EL (cell line): ENCODE measurements at places on chromosomes 1 and 21.
A peak's percentile ranks its signal among the peaks of the same experiment; 100 is the strongest.

- no peak for DNase-seq
Observed at GRCh38 chr1:46823151-46823550, 24.3 kb downstream of the CYP4B1 start.

DNA sequence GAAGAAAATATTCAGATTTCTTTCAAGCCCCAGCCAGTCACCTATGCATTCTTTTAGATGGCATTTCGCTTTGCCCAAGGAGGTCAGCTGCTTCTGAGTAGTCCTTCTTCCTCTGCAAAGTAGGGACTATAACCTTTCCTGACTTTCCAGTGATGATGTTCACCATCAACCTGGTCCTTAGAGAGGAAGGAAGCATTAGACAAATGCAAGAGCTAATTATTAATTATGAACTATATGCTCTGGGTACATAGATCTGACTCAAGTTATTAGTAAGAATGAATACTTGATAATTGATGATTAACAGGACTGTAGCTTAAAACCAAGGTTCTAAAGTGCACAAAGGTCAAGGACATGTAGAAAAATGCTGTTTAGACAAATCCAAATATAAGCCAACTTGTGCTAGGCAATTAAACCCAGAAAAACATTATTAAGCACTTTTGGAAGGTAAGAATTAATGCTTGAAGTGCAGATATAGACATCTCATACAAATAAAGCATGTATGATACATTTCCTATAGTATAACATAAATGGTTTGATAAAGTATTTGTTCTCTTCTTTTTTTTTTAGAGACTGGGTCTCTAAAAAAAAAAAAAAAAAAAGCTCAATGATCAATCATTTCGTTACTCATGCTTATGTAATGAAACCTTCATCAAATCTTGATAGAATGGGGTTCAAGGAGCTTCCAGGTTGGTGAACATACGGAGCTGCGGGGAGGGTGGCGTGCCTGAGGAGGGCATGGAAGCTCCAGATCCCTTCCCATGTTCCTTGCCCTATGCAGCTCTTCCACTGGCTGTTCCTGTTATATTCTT, 11.2 kb upstream of the AGMAT start:
- DNase-seq = no peak

GRCh38 chr1:235918465-235918864, 51.8 kb upstream of the LYST start:
- no peak for DNase-seq

- DNase-seq = peak; percentile 10
Observed at GRCh38 chr1:85121744-85122143, 73.4 kb upstream of the MCOLN3 start.

DNA sequence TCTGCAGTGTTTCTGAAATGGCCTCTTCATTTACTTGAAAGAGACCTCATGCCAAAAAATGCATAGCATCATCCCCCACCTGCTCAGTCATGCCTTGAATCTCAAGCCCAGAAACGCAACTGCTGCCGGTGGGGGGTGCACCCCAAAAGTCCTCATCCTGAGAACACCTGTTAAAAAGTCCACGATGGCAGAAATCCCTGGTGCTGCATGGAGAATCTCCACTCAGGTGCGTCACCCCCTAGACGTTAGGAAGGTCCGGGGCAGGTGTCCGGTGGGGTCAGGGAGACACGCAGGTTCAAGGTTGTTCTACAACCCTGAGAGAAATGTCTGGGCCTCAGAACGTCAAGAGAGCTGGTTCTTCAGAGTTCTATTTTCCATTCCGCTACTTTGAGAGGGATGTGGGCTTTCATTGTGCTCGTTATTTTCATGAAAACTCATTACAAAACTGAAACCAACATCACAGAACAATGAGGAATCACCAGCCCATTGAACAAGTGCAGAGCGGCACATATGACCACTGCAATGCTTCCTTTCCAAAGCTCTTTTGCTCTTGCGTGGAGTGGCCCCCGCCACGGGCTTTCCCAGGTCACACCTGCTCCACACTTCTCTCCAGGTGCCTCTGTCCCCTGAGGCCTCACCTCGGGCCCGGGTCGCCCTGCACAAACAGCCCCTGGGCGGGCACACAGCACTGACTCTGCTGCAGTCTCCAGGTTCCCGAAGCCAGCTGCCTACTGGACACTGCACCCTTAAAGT, 201.9 kb downstream of the TOMM20 start:
- no peak for DNase-seq

GRCh38 chr1:172456344-172456769, 12.5 kb upstream of the PIGC start:
- DNase-seq = no peak

DNA sequence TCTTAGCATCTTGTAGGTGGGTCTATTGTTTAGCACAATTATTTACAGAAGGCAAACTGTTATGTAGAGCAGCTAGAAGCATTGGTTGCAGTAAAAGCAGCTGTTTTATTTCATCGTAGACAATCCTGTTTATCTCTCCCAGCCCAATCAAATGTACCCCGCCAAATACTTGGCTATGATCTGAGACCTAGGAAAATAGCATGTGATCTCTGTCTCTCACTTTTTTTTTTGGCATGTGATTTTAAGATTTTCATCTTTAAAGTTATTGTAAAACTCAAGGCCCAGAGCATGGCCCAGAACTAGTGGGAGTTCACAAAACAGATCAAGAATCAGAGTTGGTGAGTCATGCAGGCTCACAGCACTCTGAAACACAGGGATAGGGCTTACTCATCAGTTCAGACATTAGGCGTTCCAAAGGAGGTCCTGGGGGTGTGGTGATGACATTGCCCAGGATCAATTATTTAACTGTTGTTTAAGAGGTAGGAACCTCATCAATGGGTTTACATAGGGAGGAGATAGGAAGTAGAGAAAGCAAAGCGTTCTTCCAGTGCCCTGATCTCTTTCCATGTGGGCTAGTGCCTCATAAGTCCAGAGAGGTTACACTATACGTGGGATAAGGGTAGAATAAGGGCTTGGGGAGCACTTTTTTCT, 40.2 kb downstream of the TBX19 start:
- DNase-seq = peak; percentile 88

GRCh38 chr1:78491451-78492071, 787 bp downstream of the PTGFR start:
- peak; percentile 93 for DNase-seq

- no peak for DNase-seq
Observed at GRCh38 chr1:88111816-88112215, 572.3 kb upstream of the PKN2 start.

- DNase-seq = no peak
Observed at GRCh38 chr1:193308438-193308837, 122.0 kb upstream of the B3GALT2 start.

GRCh38 chr1:174663358-174663757, 215.6 kb downstream of the GPR52 start:
- DNase-seq = no peak

GRCh38 chr1:234745844-234746797, 136.1 kb upstream of the IRF2BP2 start:
- peak; percentile 53 for DNase-seq

- no peak for DNase-seq
Observed at GRCh38 chr1:187938092-187938491, 1109.3 kb downstream of the PLA2G4A start.

DNA sequence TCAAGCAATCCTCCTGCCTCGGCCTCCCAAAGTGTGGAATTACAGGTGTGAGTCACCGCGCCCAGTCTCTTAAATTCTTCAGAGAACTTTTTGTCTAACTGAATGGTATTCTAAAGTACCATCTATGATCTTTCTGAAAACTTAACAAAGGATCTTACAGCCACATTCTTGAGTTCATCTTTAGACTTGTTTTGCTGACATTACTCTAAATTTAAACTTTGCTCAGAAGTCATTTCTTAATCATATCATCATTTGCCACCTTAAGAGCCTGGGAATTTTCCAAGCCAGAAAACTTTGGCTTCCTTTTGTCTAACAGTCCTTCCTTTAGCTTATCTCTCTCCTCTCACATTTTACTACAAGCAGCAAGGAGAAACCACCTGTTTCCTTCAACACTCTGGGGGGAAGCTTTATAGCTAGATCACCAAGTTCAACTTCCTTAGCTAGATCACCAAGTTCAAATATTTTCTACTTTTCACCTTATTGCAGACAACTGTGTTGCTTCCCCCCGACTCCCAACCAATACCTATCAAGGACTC, 5.4 kb upstream of the ZBTB8A start:
- no peak for DNase-seq

- DNase-seq = no peak
Observed at GRCh38 chr1:194478731-194479130, 1292.3 kb upstream of the B3GALT2 start.

- DNase-seq = no peak
Observed at GRCh38 chr1:180233191-180234011, 3.3 kb downstream of the LHX4 start.

GRCh38 chr1:182671750-182672486, 12.5 kb downstream of the RGS8 start:
- no peak for DNase-seq

- no peak for DNase-seq
Observed at GRCh38 chr21:32483293-32483595, 70.7 kb downstream of the EVA1C start.

- DNase-seq = no peak
Observed at GRCh38 chr1:5685446-5686040, 306.7 kb downstream of the NPHP4 start.

DNA sequence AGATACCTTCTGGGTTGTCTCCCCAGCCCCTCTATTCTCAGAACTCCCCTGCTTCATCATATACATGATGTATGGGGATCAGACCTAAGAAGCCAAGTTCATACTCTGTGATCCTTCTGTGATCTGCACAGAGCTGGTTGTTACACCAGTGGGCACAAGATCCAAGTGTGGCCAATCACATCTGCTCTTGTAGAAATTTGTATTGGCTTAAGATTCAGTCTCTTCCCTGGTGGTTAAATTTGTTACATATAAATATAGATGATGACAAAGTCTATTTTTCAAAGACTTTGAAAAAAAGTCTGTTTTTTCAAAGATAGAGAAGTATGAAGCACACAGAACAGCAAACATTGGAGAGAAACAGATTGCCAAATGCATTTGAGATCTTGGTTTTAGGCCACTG, 135.8 kb upstream of the FGGY start:
- no peak for DNase-seq

DNA sequence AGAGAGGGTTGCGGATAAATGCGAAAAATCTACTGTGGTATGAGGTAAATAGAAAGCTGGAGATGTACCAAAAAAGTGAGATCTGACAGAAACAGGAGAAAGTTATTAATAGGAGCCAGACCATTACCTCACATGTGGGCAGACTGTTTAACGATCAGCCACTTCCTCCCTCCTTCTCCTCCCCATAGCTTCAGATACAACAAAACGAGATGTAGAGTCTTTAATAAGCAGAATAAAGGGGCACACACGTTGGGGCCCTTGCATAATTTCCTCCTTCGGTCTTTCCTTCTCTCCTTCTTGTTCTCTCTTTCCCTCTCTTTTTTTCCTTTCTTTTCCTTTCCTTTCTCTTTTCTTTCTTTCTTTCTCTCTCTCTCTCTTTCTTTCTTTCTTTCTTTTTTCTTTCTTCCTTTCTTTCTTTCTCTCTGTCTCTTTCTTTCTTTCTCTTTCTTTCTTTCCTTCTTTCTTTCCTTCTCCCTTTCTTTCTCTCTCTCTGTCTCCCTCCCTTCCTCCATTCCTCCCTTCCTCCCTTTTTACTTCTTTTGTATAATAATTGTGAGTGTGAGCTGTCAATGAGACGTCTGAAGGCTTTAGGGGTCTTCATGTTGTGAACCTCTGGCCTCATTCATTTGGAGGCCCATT, 242.1 kb downstream of the GRIK1 start:
- no peak for DNase-seq

- no peak for DNase-seq
Observed at GRCh38 chr1:84350550-84350949, 47.7 kb upstream of the DNASE2B start.

DNA sequence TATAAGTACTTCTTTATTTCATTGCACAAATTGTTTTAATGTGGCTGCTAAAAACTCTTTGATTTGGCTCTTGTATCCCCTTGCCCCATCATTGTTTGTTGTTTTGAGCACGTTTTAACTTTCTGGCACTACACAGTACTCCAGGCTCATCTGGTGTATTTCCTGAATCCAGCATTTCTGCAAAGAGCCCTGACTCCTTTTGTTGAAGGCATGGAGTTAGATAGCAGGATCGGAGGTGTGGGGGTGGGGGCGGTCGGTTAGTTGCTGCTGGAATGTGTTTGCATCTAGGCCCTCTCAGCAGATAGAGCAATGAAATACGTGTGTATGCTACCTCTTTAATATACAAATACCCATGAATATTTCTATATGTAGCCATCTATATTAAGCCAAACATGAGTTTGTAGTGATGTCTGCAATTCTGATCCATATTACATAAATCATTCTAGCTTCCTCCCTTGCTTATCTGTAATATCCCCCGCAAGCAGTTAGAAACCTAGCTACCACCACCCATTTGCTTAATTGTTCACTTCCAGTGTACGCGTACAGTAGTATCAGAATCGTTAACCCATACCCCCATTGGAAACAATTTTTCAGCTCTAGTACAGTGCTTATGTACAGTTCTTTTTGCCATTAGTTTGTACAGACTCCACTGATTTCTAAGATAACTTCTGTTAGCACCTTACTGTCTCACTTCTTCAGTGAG, 106.0 kb downstream of the NOS1AP start:
- DNase-seq = no peak

DNA sequence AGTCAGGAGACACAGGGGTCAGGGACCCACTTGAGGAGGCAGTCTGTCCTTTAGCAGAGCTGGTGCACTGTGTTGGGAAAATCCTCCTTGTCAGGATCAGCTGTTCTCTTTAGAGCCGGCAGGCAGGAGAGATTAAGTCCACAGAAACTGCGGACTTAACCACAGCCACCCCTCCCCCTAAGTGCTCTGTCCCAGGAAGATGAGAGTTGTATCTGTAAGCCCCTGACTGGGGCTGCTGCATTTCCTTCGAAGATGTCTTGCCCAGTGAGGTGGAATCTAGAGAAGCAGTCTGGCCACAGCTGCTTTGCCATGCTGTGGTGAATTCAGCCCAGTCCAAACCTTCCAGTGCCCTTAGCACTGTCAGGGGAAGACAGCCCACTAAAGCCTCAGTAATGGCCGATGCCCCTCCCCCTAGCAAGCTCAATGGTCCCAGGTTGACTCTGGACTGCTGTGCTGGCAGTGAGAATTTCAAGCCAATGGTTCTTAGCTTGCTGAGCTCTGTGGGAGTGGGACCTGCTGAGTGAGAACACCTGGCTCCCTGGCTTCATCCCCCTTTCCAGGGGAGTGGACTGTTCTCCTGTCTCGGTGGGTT, 172.8 kb downstream of the ST6GALNAC3 start:
- DNase-seq = no peak

DNA sequence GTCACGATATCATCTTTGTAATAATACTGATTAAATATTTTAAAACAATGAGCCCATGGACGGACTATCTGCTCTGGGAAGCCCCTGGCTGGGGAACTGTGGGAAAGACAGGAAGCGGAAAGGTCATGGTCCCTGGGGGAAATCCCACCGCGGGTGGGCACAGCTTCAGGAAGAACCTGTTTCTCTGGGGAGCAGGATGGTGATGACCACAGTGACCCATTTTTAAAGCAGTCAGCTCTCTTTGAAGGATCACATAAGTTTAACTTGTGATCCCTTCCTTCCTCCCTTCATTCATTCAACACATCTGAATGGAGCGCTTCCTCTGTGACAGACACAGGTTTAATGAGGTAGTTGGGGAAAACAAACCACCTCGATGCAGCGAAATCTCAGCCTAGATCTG, 73.0 kb downstream of the DHRS3 start:
- DNase-seq = no peak

- no peak for DNase-seq
Observed at GRCh38 chr21:34871026-34871908, 177.8 kb downstream of the RUNX1 start.
